T-cell (primary cell): ENCODE measurements at places on chromosomes 12 and 14. TPM values are rescaled to one million over a fixed set of nuclear protein-coding genes. Genes with fewer than 3 reads are reported as not detected.

GRCh38 chr14:101819251-101819990, 57.9 kb downstream of the PPP2R5C start:
- H3K4me1 ChIP-seq = peaks cover 73% of the 10 kb centered on the region
- H3K36me3 ChIP-seq = peaks cover 14% of the 10 kb centered on the region
- peak; percentile 86 for DNase-seq
- peak overlapping the region; percentile 99 for H3K27ac ChIP-seq
- peak overlapping the region; percentile 29 for H3K4me3 ChIP-seq
- H3K27me3 ChIP-seq = no peaks in the 10 kb centered on the region

- no peak for DNase-seq
- no peaks in the 10 kb centered on the region for H3K36me3 ChIP-seq
- peak overlapping the region; percentile 26 for H3K27ac ChIP-seq
- peaks cover 11% of the 10 kb centered on the region for H3K27me3 ChIP-seq
- H3K4me3 ChIP-seq = peak overlapping the region; percentile 63
- H3K4me1 ChIP-seq = peaks cover 3% of the 10 kb centered on the region
These were observed 5.3 kb downstream of the ASB2 start for GRCh38 chr14:93970965-93971634.

DNA sequence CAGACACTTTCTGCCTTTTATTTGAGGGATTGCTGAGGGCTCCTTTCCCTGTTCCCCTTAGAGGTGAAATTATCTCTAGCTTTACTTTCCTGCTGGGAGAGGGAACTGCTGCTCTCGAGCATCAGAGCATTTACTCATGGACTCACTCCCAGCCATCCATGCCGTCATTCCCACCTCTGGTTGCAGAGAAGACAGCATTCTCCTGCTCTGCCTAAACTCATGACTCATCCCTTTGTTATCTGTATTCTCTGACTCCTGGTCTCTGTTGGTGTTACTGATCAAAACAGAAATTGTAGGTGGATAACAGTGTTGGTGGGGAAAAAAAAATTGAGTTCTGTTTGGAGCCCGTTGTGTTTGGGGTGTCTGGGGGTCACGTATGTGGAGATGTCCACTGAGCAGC, 159.3 kb downstream of the TTC8 start:
- H3K4me3 ChIP-seq = no peak overlapping the region
- no peak for DNase-seq
- H3K27ac ChIP-seq = no peak overlapping the region
- H3K27me3 ChIP-seq = peaks cover 6% of the 10 kb centered on the region
- no peaks in the 10 kb centered on the region for H3K36me3 ChIP-seq
- no peaks in the 10 kb centered on the region for H3K4me1 ChIP-seq

DNA sequence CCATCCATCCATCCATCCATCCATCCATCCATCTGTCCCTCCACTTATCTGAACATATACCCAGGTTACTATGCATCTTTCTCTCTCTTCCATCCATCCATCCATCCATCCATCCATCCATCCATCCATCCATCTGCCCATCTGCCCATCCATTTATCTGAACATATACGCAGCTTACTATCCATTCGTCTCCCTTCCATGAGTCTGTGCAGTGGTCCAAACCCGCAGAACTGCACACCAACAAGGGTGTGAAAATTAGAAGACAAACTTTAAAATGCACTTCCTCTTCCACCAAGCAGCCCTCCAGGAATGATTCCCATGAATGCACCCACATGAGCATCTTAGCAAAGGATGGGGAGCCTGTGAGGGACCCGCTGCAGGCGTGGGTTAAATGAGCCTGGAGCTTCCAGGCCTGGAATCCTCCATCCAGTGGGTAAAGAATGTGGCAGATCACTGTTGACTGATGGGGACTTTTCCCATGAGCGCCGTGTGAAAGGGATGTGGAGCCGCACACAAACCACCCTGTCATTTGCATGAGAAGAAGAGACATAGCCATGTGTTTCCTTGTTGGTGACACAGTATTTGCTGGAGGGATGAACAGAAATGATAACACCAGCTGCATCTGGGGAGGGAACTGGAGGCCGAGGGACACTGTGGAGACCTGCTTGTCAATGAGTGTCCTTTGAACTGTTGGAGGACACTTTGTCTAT, 376.6 kb downstream of the ADGRD1 start:
- no peak for DNase-seq
- H3K27ac ChIP-seq = no peak overlapping the region
- no peaks in the 10 kb centered on the region for H3K4me1 ChIP-seq
- no peak overlapping the region for H3K4me3 ChIP-seq
- no peaks in the 10 kb centered on the region for H3K27me3 ChIP-seq

The KSR2 gene
- 0.06 TPM for total RNA-seq

DNA sequence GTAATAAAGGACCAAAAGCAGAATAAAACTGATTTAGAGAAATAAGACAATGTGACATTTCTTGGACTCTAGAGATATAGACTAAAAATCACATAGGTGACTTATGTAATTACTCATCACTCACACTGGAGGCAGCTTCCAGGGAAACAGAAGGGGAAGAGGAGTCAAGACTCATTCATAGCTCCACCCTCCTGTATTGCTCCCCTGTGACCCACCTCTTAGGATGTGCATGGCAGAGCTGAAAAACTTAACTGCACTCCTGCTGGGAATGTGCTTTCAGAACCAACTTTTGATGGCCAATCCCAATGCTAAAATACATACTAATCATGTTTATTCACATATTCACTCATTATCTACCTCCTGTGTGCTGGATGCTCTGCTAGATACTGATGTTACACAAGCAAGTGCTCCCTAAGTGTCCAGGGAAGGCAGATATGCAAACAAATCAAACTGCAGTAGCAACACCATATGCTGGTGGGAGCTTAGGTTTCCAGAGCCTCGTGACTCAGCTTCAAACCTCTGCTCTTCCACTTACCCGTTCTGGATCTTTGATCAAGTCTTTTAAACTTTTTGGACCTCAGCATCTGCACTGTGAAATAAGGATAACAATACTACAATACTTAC, 316.1 kb downstream of the GALC start:
- H3K27me3 ChIP-seq = no peaks in the 10 kb centered on the region
- DNase-seq = no peak
- no peaks in the 10 kb centered on the region for H3K36me3 ChIP-seq
- no peaks in the 10 kb centered on the region for H3K4me1 ChIP-seq
- H3K4me3 ChIP-seq = no peak overlapping the region
- no peak overlapping the region for H3K27ac ChIP-seq

The LRP1-AS gene
- total RNA-seq = not detected

DNA sequence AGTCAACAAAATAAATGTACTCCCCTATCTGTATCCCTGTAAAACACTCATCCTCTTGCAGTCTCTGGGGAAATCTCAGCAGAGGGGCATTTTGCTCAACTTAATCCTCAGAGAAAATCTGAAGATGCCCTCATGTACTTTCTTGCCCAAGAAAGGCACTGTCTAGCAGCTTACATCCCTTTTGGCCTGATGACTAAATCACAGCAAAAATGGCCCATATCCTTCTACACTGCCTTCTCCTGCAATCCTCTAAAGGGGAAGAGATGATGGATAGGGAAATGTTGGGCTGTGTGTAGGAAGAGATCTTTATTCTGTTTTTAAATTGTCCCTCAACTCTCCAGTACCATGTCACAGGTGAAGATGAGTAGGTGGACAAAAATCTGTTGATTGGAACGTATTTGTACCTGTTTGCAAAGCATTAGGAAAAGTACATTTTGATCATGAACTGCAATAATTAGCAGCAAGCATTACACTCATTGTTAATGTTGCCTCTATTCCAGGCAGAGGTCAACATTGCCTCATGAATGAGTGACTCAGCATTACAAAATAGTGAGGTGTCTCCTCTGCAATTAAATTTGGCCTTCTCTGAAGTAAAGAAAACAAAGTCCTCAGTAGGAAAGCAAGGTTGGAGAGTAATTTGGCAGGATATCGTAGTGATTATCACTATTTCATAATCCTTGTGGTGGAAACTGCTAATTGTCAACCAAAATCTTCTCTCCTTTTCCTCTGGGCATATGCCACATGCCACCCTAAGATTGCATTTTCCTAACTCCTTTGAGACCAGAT, 172.4 kb upstream of the CAND1 start:
- no peak overlapping the region for H3K4me3 ChIP-seq
- H3K4me1 ChIP-seq = no peaks in the 10 kb centered on the region
- no peaks in the 10 kb centered on the region for H3K36me3 ChIP-seq
- no peak for DNase-seq
- H3K27me3 ChIP-seq = no peaks in the 10 kb centered on the region
- no peak overlapping the region for H3K27ac ChIP-seq

The SLC17A8 gene
- total RNA-seq = not detected

- H3K27me3 ChIP-seq = peaks cover 15% of the 10 kb centered on the region
- no peak for DNase-seq
- no peak overlapping the region for H3K27ac ChIP-seq
- H3K4me3 ChIP-seq = no peak overlapping the region
- no peaks in the 10 kb centered on the region for H3K4me1 ChIP-seq
These were observed 83.5 kb downstream of the SAMD4A start for GRCh38 chr14:54650331-54650958.

The TCL1B gene
- not detected for total RNA-seq

The TUNAR gene
- total RNA-seq = not detected
